GOT3 (cell line): ENCODE measurements at places on chromosomes 5 and 9.

DNA sequence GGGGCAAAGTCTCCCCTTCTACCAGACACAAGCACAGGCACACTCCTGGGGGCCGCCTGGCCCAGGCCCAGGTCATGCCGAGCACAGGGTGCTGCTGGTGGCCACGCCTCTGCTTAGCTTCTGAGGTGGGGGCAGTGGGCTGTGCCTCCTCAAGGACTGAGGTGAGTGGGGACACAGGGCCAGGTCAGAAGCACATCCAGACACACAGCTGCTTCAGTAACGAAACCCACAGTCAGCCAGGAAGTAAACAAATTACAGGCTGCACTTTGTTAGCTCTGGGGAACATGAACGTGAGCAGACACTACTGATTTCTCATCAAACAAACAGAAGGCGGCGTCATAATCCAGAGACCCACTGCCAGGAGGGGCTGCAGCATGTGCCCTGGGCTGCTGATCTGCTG, 192.4 kb downstream of the HSPA4 start:
- DNase-seq = no peak

- DNase-seq = no peak
Measured at GRCh38 chr5:69019668-69020375, 74.0 kb upstream of the SLC30A5 start.

- DNase-seq = no peak
Measured at GRCh38 chr9:128916204-128916603, 4.6 kb upstream of the PHYHD1 start.

GRCh38 chr9:96871176-96871575, 16.9 kb upstream of the ZNF782 start:
- DNase-seq = no peak

- DNase-seq = no peak
Measured at GRCh38 chr9:94054716-94055115, 29.5 kb upstream of the PTPDC1 start.

- no peak for DNase-seq
Measured at GRCh38 chr9:136314056-136314416, 10.1 kb upstream of the CCDC187 start.

DNA sequence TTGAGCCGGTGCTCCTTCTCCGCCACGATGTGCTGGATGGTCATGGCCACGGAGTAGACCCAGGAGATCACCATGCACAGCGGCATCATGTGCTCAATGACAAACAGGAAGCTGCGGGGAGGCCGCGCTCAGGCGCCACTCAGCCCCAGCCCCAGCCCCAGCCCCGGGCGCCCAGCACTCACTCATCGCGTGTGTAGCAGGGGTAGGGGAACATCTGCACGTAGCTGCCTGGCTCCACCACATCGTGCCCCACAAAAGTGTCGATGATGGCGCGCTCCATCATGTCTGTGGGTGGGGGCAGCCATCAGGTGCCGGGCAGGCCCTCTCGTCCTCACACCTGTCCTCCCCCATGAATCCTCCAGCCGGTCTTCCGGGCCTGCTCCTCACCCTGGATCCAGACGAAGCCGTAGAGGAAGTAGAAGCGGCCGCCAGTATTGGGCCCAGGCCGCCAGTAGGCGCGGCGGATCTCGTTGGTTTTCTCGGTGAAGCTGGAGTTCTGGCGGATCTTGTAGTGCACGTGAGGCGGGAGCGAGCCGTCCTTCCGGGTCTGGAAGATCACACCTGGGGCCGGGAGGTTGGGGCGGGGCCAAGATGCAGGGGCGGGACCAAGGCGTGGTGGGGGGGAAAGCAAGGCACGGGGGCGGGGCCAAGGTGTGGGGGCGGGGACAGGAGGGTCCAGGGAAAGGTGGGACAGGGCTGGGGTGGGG, 10.1 kb downstream of the ABCA2 start:
- no peak for DNase-seq

DNA sequence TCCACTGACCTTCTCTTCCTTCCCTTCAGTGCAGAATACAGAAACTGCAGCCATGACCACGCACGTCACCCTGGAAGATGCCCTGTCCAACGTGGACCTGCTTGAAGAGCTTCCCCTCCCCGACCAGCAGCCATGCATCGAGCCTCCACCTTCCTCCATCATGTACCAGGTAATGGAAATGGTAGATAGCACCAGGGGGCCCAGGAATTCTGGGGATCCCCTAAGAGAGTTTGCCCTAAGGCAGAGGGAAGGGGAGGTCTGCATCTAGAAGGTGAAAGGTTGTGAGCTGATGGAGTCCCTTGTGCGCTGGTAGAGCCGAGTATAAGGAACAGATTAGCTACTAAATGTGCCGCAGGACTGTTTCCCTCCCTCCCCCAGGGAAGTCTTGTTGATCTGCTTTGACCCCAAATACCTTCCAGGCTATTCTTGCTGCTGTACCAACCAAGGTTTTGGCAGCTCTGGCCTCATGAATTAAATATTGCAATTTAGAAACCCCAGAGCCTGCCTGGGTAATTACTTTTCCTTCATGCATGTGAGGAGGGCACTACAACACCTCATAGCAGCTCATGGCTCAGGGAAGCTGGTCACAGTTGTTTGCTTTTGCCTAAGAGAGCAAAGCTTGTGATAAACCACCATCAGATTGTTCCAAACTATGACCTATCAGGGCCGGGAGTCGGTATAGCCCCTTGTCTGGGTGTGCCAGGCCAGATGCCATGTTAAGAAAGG, 19.6 kb downstream of the CYFIP2 start:
- DNase-seq = no peak

GRCh38 chr5:95241161-95241560, 43.7 kb downstream of the MCTP1 start:
- no peak for DNase-seq

DNA sequence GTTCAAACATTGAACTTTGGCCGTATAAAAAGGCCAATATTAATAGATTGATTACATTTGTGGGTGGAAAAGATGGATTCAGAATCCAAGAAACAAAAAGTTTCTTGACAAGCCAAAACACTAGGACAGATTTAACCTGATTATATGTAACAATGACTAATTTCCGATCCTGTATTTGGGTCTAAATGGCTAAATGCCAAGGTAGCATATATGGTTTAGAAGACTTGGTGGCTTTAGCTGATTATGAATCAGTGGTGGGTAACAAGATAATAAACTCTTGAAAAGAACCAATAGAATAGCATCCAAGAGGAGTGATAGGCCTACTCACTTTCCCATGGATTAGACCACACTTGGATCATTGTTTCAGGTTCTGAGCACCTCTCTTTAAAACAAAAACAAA, 21.8 kb upstream of the ANP32B start:
- DNase-seq = no peak

- DNase-seq = no peak
Measured at GRCh38 chr9:137482094-137482781, 23.1 kb upstream of the NSMF start.

DNA sequence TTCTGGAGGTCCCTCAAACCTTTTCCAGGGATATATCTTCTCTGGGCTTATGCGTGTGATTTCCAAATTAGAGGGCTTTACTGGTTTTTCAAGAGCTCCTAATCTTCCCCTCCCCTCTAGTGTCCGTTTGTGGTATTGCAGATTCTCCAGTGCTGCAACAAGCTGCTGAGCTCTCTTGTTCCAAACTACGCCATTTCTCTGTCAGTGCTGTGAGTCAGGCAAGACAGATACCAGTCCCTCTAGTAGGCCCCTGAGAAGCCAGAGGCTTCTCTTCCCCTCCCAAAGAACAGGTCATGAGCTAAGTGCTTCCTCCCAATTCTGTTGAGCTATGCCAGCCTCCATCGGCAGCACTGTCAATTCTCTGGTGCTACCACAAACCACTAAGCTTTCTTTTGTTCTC, 149.5 kb downstream of the FANCC start:
- no peak for DNase-seq

GRCh38 chr5:20604992-20605391, 617.0 kb upstream of the CDH18 start:
- DNase-seq = no peak

DNA sequence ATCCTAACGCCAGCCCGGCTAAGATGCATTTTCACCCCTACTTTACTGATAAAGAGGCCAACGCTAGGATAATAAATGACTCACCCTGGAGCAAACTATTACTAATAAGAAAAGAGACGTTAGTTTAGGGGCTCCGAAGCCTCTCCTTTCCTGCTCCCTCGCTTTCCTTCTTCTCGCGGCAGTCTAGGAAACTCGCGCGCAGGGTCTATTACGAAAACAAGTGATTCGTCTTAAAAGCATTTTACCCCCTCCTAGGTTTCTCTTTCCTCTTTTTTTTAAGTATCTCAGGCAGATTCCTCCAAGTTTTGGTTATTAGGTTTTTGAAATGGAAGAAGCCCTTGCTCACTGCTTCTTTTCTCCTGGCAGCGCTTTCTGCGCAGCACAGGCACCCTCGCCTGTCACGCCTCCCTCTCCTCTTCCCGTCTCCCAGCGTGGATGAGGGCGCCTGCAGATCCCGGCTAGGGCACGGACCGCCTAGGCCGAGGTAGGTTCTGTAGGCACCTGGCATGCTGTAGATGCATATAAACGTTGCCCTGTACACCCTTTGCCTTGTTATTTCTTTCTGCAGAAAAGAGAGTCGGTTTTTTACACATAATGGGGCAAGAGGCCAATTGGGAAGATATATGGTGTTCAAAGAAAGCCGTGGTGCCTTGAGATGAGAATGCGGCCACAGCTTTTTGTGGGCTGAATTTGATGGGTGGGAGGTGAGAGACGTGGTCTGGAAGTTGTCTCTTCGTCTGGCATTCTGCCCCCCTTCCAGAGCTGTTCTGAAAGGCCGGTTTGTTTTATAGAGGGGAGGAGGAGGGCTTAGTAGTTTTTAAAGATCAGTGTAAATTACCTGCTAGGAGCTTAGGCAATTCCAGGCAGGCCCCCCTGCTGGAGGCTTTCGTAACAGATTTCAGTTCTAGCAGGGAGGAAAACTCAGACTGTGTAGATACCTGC, 983 bp downstream of the GCNT1 start:
- DNase-seq = no peak

GRCh38 chr9:96281641-96282040, 20.3 kb downstream of the HSD17B3 start:
- no peak for DNase-seq
